EL (cell line): ENCODE measurements at places on chromosomes 12 and 14.

- DNase-seq: peak; percentile 69
These were observed 21.8 kb downstream of the SLC15A4 start for GRCh38 chr12:128801879-128802391.

DNA sequence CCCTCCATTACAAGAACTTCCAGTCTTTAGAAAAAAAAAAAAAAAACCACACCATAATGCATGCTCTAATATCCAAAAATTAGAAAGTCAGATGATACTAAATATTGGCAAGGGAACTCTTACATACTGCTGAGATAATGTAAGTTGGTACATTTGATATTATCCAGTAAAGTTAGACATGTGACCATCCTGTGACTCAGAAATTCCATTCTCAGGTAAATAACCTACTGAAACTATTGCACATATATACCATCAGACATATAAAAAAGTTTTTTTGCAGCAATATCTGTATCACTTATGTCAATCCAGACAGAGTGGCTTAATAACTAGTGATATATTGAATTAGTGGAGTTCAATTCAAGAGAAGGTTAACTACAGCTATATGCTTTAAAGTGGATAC, 63.5 kb downstream of the KITLG start:
- no peak for DNase-seq

GRCh38 chr14:52735921-52736489, 6.0 kb downstream of the STYX start:
- DNase-seq: no peak

GRCh38 chr12:110686294-110686903, 2.5 kb downstream of the HVCN1 start:
- DNase-seq: no peak

GRCh38 chr14:75896341-75896740, 85.5 kb downstream of the TGFB3 start:
- no peak for DNase-seq

DNA sequence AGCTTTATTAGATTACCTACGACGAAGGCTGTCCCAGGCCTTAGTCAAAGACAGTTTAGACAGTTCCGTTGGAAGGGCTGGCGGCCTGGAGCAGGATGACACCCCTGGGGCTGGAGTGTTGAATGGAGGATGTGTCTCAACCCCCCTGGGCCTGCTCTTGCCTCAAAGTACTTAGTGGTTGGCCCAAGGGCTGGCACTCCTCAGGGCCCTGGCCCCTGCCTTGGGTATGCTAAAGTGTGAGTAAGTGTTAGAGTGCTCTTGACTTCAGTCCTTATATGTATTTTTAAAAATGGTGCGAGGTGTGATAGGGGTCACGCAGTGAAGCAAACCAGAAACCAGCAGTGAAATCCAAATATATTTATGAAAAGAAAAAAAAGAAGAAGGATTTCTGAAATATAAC, 261.6 kb downstream of the KTN1 start:
- no peak for DNase-seq

GRCh38 chr14:70887207-70887681, 20.0 kb upstream of the PCNX1 start:
- DNase-seq: peak; percentile 46

DNA sequence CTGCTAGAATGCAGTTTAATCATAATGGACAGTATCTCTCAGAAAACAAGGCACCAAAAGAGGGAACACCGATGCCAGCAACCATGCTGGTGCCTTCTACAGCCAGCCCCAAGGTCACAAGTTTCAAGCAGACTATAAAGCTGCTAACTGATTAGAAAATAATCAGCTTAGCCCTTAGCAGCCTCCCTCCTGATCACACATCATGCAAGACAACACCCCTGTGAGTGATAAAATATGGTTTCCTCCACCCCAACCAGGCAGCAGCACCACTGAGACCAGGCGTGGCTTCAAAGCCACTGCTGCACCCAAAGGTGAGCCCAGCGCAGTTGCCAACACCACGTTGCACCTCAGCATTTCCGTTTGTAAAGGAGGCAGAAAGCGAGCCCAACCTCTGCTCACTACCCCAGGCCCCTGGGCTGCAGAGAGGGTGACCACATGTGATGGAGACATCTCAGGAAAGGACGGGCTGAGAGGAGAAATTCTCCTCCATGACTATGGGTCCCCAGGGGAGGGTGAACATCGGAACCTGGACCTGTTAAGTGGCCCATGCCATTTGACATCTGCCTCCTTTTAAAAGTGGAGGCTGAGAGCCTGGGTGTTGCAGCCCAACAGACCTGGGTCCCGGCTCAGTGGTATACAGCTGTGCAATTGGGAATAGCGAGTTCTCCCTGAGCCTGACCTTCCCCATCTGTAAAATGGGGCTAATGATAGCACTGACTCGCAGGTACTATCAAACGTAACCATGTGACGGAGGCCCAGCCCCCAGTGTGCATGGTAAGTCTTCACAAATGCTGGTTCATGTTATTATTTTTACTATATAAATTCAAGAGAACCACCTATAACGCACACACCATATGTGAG, 11.5 kb downstream of the ZFP36L1 start:
- DNase-seq: no peak

DNA sequence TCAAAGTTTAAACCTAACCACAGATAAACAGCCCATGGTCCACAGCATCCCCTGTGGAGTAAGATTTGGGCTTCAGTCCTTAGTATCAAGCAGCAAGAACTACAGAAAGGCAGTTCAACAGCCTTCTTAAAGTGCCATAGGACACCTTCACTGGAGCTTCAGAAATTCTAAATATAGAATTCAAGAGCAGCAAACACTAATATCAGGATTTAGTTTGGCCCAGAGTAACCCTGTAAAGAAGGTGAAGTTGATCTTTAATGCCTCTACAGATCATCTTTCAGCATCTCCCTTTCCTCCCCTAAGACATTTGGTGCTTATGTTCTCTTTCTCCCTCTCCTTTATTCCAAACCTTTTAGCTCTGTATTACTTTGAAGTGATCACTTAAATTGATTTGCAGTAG, 59.5 kb upstream of the ARHGAP5 start:
- DNase-seq: no peak

DNA sequence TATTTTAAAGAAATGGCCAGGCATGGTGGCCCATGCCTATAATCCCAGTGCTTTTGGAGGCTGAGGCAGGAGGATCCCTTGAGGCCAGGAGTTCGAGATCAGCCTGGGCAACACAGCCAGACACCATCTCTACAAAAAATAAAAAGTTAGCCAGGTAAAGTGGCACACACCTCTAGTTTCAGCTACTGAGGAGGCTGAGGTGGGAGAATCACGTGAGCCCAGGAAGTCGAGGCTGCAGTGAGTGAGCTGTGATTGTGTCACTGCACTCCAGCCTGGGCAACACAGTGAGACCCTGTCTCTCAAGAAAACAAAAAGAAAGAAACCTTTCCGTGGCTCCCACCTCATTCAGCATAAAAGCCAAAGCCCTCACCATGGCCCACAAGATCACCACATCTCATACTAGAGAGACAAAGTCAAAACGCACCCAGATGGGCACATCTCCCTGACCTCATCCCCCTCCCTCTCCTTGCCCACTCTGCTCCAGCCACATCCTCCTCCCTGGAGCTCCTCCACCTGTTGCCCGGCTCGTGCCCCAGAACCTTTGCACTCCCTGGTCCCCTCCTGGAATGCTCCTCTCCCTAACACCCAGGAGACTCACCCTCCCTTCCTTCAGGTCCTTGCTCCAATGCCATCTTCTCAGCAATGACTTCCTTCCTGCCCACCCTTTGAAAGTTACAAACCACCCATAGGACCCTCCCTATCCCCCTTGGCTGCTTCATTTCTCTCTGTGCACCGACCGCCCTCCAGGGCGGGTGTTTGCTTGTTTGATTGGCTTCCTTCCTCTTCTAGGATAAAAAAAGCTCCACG, 4.8 kb upstream of the SCARB1 start:
- DNase-seq: no peak

DNA sequence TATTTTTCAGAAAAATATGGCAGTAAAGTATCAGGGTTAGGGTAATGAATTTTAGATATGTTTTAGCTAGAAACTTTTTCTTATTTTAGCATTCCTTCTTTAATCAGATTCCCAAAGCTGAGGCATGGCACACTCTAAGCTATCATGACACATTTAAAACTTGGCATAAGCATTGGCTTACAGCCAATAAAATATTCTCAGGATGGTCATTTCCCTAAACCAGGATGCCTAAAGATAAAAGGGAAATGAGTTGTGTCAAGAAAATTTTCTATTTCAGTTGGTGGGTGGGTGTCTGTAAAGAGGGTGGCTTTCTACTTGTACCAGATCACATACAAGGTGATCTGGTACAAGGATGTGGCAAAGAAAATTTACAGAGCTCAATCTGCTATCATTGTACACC, 47.8 kb downstream of the PEBP1 start:
- DNase-seq: peak; percentile 14

DNA sequence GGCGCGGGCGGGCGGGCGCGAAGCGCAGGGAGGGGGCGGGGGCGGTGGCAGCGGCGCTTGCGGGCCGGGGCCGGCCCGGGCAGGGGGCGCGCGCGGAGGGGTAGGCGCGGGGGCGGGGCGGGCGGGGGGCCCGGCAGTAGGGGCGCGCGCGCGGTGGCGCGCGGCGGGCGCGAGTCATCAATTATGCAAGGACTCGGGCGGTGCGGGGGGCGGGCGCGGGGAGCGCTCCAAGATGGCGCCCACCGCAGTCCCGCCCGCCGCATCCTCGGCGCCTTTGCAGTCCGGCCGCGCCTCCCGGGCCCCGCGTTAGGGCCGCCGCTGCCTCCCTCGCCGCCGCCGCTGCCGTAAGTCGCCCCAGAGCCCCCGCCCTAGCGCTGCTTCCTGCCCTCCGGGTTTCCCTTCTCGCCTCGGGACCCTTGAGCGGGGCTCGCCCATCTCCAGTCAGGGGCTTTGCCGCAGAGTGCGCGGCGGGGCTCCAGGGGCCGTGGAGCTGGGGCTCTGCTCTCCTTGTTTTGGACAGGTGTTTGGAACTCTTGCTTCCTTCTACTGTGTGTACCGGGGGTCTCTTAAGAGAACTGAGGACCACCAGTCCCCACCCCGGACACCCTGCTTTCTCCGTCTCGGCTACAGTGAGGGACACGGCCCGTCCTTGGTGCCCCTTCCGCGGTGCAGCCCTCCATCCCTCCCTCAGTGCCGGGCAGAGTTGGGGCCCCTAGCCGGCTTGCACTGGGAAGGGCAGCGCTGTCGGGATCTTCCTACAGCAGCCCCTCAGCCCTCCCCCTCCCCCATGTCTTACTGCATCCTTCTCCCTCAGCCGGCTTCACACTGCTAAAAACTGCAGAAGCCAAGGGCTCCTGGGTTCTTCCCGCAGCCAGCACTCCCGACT, at the start of gene SCN8A:
SCN8A (plus strand) TSS at position 218 of the 886 bp plus-strand sequence. CDS start 71,585 bp downstream, outside the sequence.
- peak; percentile 74 for DNase-seq

DNA sequence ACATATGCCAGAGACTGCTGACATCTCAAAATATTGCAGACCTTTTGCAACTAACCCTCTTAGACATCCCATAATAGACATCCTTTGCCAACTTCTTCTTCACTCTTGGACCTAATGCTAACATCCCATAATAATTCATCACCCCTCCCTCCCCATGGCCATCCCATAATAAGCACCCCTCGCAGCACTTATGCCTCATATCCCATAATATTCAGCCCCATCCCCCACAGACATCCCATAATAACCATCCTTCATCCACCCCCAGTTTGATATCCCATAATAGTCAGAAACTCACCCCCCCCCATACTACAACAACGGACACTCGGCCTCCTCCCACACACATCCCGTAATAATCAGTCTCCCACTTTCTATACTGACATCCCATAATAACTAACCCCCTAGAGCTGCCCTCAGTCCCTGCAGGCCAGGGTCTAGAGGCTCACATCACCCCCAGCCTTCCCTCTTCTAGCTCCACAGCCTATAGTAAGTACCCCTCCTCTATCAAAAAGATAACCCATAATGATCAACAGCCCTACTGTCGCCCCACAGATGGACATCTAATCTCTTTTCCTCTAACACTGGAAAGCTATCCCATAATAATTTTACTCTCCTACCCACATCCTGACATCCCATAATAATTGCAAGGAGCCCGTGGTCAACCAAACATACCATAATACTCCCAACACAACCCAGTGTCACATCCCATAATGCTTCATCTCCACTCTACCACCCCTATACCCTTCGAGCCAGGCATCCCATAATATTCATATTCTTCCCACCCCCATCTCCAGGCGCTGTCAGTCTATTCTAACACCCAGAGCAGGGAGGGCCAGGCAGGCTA, 792 bp upstream of the CHD4 start:
- peak; percentile 65 for DNase-seq

- peak; percentile 57 for DNase-seq
These were observed 116.8 kb downstream of the DAAM1 start for GRCh38 chr14:59305231-59305630.

DNA sequence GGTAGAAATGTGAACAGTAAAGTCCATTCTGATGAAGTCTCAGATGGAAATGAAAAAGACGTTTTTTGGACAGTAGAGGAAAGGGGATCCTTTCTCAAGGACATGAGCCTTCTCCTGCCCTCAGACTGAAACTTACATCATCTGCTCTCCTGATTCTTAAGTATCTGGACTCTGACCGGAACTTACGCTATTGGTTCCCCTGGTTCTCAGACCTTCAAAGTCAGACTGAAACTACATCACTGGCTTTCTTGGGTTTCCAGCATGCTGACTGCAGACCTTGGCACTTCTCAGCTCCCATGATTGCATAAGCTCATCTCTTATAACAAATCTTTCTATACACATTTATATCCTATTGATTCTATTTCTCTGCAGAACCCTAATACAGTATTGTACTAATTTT, 291.0 kb downstream of the SNAPC1 start:
- DNase-seq: no peak

GRCh38 chr12:114030451-114030850, 64.3 kb upstream of the RBM19 start:
- DNase-seq: no peak

GRCh38 chr12:75913502-75914351, 117.8 kb downstream of the PHLDA1 start:
- no peak for DNase-seq

DNA sequence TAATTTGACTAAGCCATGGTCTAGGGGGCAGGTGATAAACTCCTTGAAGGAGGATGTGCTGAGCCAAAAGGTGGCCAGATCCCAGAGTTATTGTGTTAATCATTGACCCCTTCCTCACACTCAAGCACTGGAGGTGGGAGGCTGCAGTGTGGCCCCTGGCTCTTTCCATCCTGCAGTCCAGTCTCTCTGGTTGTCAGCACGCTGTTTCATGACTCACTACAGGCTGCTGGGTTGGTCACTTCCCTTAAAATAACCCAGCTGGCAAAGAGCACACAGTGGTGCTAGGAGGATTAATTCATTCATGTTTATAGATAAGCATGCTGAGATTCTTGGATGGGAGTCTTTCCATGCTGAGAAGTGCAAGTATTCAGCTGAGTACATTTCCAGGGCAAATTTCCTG, 228.9 kb downstream of the ANO2 start:
- DNase-seq: peak; percentile 52
